ENCODE measurements at places on chromosomes 5 and 9.
A peak's percentile ranks its signal among the peaks of the same experiment; 100 is the strongest.

DNA sequence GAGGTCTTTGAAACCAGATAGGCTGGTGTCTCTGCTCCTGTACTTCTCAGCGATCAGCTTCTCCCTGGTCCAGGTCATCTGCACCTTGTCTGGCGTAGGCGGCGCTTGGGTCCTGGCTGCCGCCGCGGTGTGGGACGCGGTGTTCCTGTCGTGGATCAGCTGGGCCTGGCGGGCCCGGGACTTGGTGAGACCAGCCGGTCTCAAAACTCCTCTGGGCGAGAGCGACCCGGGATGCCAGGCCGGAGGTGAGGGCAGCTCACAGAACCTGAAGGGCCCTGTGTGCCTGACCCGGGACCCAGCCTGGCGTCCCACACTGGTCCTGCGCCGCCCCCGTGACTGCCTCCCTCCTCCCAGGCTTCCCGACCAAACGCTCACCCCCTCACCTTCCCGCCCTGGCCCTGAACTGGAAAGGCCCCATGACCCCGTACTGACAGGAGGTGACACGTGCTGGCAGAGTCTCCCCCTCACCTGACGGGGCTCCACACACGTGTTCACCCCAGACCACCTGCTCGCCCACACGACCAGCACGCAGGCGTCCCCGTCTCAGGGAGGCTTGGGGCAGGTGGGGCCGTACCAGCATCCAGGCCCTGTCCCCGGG lies 49.0 kb downstream of the NKD2 start:
- no peak for DNase-seq

- no peak for DNase-seq
Observed at GRCh38 chr5:92402045-92402444, 1018.9 kb upstream of the ARRDC3 start.

GRCh38 chr5:133316346-133317343 lies 264.8 kb downstream of the HSPA4 start:
- DNase-seq: no peak

GRCh38 chr9:7974335-7974960 lies 174.9 kb upstream of the DMAC1 start:
- no peak for DNase-seq

GRCh38 chr9:29203244-29203930 lies 1630.1 kb upstream of the C9orf72 start:
- no peak for DNase-seq

DNA sequence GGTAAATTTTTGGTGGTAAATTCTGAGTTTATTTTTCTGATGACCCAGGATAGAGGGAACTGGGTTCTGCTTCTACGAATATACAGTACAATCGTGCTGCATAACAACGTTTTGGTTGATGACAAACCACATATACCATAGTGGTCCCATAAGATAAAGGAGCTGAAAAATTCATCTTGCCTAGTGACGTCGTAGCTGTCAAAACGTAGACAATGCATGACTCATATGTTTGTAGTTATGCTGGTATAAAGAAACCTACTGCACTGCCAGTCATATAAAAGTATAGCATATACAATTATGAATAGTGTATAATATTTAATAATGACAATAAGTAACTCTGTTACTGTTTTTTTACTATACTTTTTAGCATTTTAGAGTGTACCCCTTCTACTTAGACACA lies 244.0 kb downstream of the GAS1 start:
- no peak for DNase-seq

- DNase-seq: no peak
Observed at GRCh38 chr5:7220156-7220555, 175.8 kb upstream of the ADCY2 start.

DNA sequence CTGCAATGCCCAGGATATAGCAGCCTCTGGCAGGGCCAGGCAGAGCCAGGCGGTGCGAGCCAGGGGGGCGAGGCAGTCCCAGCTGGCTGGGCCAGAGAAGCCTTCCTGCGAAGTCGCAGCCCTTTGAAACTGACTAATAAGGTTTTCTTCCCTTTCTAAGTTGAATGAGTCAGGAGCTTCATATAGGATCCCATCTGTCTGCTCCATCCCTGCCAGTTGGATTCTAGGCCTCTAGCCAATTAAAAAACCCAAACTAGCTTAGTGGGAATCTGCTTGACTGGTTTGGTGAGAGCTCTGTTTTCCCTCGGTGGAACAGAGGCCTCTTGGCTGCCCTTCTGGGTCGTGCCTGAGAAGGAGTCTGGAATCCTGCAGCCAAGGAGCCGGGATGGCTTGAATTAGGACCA lies 70.1 kb upstream of the RAPGEF1 start:
- no peak for DNase-seq

- DNase-seq: no peak
Observed at GRCh38 chr5:110625376-110625999, 101.0 kb downstream of the TMEM232 start.

- no peak for DNase-seq
Observed at GRCh38 chr9:109886041-109886440, 106.0 kb downstream of the PALM2AKAP2 start.

- peak; percentile 21 for DNase-seq
Observed at GRCh38 chr5:149831492-149831891, 101.4 kb downstream of the PPARGC1B start.
